ENCODE measurements at places on chromosomes 12 and 14.

- no peak for DNase-seq
Measured at GRCh38 chr12:119036878-119037825, 55.8 kb downstream of the SRRM4 start.

DNA sequence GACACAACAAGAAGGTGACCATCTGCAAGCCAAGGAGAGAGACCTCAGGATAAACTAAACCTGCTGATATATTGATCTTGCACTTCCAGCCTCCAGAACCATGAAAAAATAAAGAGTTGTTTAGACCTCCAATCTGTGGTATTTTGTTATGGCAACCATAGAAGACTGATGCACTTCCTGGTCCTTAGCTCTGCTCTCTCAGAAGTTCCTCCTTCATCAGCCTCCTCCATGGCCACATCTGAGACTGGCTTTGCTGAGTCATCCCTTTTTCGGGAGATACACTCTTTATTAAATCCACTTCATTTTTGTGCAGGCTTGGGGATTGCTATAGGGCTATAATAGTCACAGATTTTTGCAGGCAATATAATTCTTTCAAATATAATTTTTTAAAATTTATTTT is 89.6 kb upstream of the ATF7IP start:
- no peak for DNase-seq

GRCh38 chr12:13007496-13008233 is 7.6 kb upstream of the HEBP1 start:
- DNase-seq, result no peak

DNA sequence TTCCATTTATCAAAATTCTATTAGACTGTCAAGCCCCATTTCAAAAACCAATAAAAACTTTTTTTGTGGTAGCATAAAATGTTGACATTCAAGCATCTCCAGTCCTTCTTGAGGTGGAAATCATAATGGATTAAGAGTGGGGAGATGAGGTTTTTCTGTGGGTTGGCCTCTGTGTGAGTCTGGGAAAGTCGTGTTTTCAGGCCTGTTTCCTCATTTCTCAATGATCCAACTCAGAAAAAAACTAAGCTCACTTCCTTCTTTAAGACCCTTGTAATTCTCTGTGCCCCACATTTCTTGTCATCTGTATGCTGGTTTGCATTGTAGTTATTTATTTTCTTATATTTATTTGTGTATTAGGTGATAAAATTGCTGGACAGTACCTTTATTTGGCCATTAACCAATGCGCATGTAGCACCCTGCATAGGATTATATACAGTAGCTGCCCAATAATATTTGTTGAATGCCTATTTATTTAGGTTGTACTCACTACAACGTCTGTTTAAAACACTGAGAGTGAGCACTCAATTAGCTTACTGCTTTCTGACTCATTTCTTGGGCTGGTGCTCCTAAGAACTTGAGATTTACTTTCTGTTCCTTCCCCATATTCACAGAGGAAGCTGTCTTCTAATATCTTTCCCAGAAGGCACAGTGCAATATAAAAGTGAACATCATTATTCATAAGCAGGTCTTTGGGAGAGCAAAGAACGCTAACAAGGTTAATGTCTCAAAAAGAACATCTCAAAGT is 121.9 kb downstream of the DNAI7 start:
- no peak for DNase-seq

DNA sequence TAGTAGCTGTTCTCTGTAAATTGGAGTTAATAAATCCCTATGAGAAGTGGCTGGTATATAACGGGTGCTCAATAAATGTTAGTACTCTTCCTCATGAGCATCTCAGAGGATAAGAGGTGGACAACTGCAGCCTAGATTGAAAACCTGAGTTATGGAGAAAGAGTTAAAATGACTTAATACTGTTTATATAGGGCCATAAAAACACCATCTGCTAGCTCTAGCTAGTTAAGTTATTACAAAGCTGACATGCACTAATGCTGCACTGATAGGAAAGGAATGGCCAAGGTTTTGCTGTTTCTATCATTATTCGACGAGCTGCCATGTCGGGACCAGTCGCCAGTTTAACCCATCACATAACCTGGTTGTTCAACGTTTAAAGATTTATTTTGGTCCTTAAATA is 72.0 kb upstream of the SEL1L start:
- DNase-seq, result no peak
